ENCODE measurements at places on chromosomes 7 and 10.
A peak's percentile ranks its signal among the peaks of the same experiment; 100 is the strongest.

DNA sequence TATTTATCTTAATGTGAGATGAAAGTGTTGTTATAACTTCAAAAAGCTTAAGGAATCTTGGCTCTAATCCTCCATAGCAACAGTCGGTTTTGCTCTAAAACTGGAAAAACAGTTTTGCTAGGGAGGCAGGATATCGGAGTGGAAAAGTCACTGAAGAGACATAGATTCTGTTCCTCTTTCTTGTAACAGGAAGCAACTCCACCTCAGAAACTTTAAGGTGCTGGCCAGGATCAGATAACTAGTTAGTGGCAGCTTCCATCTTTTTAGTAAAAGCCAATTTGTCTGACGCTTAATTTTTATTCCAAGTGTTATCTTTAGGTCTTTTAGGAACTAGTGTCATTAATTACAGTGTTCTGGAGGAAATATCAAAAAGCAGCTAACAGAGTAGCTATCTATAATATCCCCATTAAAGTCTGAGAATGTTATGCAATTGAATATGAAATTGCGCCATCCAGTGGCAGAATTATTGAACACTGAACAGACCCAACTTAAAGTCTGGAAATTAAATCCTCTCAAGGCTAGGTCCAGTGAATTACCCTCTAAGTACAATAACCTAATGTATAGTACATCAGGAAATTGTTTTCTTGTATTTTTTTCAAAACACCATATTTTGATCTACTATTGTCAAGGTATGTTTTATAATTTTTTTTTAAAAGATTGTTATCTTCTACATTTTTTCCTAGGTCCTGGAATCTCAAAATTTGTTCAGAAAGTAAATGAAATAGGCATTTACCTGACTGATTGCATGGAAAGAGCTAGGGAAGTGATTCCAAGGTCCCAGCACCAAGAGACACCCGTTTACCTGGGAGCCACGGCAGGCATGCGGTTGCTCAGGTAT lies 65.9 kb upstream of the CC2D2B start:
- no peaks in the 10 kb centered on the region for H3K27me3 ChIP-seq
- H3K27ac ChIP-seq, result no peak overlapping the region
- H3K36me3 ChIP-seq, result no peaks in the 10 kb centered on the region

GRCh38 chr10:84344526-84344925 lies 16.1 kb downstream of the CCSER2 start:
- no peak overlapping the region for H3K4me3 ChIP-seq
- no peak overlapping the region for H3K27ac ChIP-seq
- no peak for DNase-seq
- H3K4me1 ChIP-seq, result no peaks in the 10 kb centered on the region
- H3K36me3 ChIP-seq, result no peaks in the 10 kb centered on the region
- H3K27me3 ChIP-seq, result no peaks in the 10 kb centered on the region

- no peak for DNase-seq
- H3K27me3 ChIP-seq, result no peaks in the 10 kb centered on the region
- H3K27ac ChIP-seq, result no peak overlapping the region
- H3K36me3 ChIP-seq, result no peaks in the 10 kb centered on the region
- no peak overlapping the region for H3K4me3 ChIP-seq
Measured at GRCh38 chr10:75556320-75556719, 124.9 kb downstream of the LRMDA start.

- no peaks in the 10 kb centered on the region for H3K36me3 ChIP-seq
- H3K27me3 ChIP-seq, result no peaks in the 10 kb centered on the region
- H3K4me1 ChIP-seq, result no peaks in the 10 kb centered on the region
- peak; percentile 27 for DNase-seq
Measured at GRCh38 chr7:39271402-39271801, 293.7 kb downstream of the POU6F2 start.

GRCh38 chr10:78448994-78449418 lies 415.3 kb downstream of the RPS24 start:
- no peaks in the 10 kb centered on the region for H3K36me3 ChIP-seq
- H3K4me3 ChIP-seq, result no peak overlapping the region
- no peaks in the 10 kb centered on the region for H3K27me3 ChIP-seq
- no peak for DNase-seq

GRCh38 chr7:1249731-1250130 lies 17.1 kb downstream of the UNCX start:
- H3K27ac ChIP-seq, result no peak overlapping the region
- no peak for DNase-seq
- no peaks in the 10 kb centered on the region for H3K36me3 ChIP-seq
- H3K27me3 ChIP-seq, result peaks cover 77% of the 10 kb centered on the region
- H3K4me3 ChIP-seq, result no peak overlapping the region

DNA sequence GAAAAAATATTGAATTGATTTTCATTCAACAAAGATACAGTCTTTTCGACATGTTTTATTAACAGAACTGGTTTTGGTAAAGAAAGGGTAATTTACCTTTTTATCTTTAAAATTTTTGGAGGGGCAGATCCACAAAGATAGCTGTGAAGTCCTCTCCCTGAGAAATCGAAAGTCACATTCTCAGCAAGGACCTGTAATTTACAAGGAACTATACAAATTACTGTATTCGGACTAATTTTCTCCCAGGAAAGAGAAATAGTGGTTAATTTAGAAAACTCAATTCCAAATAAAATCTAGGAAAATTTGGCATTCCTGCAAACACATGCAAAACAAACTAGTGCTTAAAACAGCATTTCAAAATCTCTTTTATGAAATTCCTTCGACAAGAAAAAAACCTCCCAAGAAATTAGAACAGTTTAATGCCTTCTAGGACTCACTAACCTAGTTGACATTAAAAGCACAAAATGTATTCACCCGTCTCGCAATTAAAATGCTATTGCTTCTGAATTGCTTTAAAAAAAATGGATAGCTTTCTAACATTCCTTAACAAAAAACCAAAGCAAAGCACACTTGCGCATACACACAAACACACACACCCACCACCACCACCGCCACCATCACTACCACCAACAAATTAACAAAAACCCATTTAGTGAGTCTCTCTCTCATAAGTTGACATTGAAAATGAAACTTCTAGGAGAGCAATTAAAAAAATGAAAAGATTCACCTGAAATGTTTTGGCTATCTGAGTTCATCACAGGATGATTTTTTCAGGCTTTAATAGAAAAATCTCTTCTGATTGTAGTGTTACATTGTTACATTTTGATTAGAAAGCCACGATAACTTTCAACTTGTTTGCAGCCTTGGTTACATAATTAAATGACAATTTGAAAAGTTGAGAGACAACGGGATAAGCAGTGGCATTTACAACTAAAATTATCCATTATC lies 4.0 kb upstream of the NKX2-3 start:
- H3K27me3 ChIP-seq, result peaks cover 100% of the 10 kb centered on the region
- H3K4me1 ChIP-seq, result peaks cover under 1% of the 10 kb centered on the region
- DNase-seq, result no peak
- no peak overlapping the region for H3K4me3 ChIP-seq
- no peaks in the 10 kb centered on the region for H3K36me3 ChIP-seq

DNA sequence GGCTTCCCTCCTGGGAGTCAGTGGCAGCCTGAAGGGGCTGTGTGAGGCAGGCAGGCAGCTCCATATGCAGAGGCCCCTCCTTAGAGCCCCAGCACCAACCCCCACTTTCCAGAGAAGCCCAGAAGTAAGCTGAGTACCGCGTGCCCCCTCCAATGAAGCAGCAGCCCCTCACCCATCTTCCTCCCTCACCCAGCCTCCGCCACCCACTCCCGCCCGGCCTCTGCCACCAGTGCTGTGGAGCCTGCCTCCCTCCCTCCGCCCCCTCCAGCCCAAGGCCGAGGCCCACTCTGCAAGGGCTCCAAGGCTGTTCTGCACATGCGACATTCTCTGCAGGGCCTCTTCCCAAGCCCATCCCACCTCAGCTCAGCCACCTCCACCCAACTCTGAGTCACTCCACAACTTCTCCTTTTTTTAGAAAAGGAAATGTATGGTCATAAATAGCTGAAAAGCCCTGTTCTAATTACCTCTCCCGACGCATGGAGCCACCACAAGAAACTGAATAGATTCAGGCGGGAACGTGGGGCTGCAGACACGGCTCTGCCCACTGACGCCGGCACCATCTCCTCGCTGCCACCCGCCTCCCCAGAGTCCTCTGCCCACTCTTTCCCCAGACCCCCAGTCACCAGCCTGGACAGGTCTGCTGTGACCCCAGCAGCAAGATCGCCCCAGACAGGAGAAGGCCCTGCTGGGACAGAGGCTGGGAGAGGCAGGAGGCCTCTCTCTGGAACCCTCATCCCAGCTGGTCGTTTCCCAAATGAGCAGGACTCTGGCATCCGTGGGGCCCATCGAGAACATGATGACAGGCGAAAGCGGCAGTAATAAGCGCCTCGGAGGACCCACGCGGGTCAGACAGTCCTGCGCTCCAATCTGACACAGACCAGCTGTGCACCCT lies 213.9 kb downstream of the MAD1L1 start:
- no peak overlapping the region for H3K4me3 ChIP-seq
- H3K27me3 ChIP-seq, result no peaks in the 10 kb centered on the region
- no peaks in the 10 kb centered on the region for H3K36me3 ChIP-seq
- DNase-seq, result peak; percentile 82
- peaks cover 17% of the 10 kb centered on the region for H3K4me1 ChIP-seq

DNA sequence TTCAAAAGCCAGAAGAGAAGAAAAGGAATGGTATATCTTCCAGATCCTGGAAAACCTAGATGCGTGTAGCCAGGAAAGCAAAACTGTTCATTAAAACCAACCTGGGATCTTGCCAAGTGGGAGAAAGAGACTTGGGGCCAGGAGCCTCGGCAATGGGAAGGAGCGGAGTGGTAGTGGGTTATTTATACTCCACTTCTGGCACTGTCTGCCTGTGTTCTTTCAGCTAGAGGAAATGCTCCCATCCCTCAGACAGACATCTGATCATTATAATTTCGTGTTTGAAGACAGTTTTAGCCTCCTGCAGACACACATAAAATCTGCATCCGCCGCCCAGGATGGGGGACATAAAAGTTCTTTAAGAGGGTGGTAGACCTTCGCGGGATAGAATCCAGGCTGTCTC lies 421.6 kb downstream of the RPS24 start:
- peaks cover 50% of the 10 kb centered on the region for H3K4me1 ChIP-seq
- no peaks in the 10 kb centered on the region for H3K27me3 ChIP-seq
- no peaks in the 10 kb centered on the region for H3K36me3 ChIP-seq

- peaks cover 17% of the 10 kb centered on the region for H3K4me1 ChIP-seq
- H3K27ac ChIP-seq, result peak overlapping the region; percentile 69
- no peaks in the 10 kb centered on the region for H3K27me3 ChIP-seq
- no peak overlapping the region for H3K4me3 ChIP-seq
Measured at GRCh38 chr10:77586719-77587415, 50.7 kb downstream of the KCNMA1 start.

GRCh38 chr7:121235201-121235600 lies 93.6 kb upstream of the WNT16 start:
- H3K27ac ChIP-seq, result no peak overlapping the region
- no peaks in the 10 kb centered on the region for H3K36me3 ChIP-seq
- no peak overlapping the region for H3K4me3 ChIP-seq
- H3K4me1 ChIP-seq, result no peaks in the 10 kb centered on the region

DNA sequence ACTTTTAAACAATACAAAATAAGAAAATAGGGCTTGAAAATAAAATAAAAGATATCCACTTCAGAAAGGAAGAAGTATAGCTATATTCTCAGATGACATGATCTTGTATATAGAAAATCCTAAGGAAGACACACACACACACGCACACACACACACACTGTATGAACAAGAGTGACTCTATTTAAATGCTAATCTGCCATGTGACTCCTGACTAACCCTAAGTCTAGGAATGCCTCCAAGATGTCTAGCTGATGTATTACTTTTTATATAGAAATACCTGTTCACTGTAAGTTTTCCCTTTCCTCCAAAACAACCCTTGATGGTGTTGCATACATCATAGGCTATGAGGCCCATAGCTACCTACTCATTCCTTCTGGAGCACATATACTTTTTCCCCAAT lies 173.1 kb upstream of the LRRTM3 start:
- no peaks in the 10 kb centered on the region for H3K27me3 ChIP-seq
- H3K36me3 ChIP-seq, result no peaks in the 10 kb centered on the region
- H3K4me3 ChIP-seq, result no peak overlapping the region

- H3K4me3 ChIP-seq, result no peak overlapping the region
- no peak for DNase-seq
- H3K4me1 ChIP-seq, result peaks cover 11% of the 10 kb centered on the region
- H3K27me3 ChIP-seq, result no peaks in the 10 kb centered on the region
Measured at GRCh38 chr10:33773253-33773573, 438.7 kb upstream of the NRP1 start.

All from hepatocyte (in vitro differentiated cells).